ENCODE measurements at places on chromosomes 3 and 15.

DNA sequence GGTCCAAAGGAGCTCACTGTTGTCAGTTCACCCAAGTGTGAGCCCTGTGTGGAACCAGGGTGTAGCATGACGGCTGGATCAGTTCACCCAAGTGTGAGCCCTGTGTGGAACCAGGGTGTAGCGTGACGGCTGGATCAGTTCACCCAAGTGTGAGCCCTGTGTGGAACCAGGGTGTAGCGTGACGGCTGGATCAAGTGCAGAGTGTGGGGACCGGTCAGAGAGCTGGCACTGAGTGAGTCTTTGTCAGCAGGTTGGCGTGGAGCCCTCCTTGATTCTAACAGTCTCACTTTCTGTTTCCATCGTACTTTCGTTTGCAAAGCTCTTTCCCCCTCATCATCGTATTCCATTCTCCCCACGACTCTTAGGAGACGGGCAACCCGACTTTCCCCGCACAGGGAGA is 57.9 kb upstream of the DLG1 start:
- DNase-seq: no peak

GRCh38 chr15:45759936-45760335 is 125.1 kb downstream of the SQOR start:
- no peak for DNase-seq

DNA sequence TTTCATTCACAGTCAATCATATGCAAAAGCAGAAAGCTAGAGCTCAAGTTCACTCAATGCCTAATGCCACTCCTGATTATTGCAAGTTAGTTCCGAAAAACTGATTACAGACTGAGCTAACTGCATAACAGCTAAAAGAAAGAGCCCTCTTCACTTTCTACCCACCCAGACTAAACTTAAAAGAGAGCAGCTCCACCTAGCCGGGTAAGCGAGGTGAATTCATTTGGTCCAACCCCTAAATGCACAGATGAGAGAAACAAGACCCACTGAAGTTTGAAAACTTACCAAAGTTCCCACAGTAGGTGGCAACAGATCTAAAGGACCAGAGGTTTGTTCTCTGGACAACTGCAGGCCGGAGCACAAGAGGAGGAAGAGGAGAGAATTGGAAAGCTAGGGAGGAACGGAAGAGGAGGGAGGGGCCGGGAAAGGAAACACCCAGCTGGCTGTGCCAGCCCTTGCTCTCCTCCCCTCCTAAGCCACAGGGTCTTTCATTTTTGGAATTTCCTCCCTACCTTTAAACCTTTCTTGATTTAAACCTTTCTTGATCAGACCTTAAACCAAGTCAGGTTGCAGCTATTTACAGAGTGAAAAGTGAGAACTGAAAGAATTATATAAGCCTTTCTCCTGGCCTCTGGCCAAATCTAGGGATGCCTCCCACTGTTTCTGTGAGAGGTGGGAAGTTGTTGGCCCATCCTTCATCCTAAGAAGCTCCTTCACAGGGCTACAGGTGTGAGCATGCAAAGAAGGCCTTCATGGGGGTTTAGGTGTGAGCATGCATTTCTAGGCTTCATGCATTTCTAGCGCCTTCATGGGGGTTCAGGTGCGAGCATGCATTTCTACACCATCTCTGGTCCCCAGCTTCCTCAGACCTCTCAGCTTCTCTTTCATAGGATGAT is 114.7 kb upstream of the LMOD3 start:
- DNase-seq: no peak

- DNase-seq: no peak
These were observed 167.8 kb upstream of the KBTBD8 start for GRCh38 chr3:66830301-66830700.

DNA sequence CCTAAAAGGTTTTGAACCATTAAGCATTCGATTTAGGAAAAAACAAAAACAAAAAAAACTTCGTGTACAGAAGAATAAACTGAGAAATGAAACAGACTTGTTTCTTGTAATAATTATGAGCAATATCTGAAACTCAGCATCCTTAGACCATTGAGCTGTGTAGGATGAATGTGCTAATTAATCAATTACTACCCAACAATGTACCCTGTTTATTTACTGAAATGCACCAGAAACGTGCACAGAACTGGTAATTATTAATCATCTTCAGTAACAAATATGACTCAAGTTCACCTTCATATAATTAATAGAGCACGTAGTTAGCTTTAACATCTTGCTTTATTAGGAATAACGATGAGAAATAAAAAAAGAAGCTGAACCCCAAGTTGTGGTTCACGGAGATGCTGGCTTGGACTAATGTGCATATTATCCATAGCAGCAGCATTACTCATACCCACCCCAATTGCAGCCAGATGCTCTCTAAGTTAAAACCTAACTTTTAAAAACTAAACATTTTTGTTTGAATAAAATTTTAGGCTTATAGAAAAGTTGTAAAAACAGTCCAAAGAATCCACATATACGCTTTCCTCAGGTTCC is 10.2 kb upstream of the C15orf61 start:
- no peak for DNase-seq

DNA sequence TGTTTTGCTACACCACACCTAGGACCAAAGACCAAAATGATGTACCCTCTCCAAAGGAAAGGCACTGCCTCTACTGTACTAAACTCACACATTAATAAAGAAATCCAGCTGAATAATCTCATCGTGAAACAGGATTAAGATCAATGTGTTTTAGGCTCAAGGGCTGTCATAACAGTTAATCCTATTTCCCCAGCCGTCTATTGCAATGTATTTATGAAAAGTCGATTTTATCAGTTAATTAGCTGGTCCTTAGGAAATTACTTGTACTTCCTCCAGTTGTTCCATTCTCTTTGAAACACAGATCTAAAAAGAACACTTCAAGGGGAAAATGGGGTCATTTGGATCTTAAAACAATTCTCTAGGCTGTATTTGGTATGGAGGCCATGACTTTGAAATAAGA is 8.5 kb downstream of the ETV5 start:
- no peak for DNase-seq

DNA sequence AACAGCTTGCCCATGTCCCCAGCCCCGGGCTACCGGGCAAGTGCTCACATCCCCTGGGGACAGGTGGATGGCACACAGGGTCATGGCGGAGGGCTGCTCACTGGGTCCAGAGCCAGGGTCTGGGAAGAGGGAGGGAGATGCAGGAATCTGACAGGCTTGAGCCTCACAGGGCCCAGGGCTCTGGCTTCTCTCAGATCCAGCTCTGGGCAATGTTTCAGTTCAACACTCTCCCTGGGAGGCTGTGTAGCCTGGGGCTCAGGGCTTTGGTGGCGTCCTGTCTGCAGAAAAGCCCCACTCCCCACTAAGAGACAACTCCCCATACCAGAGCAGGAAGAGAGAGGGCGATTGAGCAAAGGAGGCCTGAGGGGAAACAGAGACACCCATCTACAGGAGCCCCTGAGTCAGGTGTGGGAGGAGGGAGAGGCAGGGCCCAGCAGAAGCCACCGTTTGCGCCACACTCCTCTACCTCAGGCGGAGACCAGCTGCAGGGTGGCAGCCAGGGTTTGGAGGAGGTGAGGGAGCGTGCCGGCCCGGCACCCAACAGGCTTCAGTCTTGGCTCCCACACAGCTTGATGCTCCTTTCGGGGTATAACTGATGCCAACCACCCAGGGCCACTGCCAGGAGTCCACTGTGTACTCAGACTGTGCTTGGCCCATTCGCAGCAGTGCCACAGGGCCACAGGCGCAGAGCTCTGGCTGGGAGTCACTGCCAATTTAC is 16.8 kb upstream of the SRP14 start:
- DNase-seq: no peak

DNA sequence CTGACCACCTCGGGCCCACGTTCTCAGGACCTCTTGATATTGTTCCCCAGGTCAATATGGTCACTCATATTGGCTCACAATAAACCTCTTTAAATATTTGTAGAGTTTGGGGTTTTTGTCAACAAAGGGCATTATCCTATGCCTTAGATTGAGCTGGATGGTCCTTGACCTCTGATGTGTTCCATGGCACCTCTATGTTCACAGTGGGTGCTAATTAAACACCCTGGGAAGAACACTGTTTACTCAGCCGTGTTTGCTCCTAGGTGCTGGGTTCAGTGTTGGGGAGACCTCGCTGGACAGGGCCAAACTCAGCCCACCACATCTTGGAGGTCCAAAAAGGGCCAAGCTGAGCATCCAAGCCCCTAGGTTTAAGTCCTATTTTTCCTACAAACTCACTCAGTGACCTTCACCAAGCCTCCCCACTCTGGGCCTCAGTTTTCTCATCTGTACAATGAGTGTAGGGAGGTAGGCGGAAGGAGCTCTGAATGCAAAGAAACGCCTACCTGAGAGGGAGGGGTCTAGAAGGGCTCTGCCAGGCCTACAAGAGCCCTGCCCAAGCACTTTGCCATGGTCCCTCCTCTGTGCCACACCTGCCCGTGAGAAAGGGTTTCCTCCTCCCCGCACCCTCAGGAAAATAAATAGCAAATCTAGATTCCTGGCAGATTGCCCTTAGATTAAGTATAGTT is 7.2 kb downstream of the FAM174B start:
- no peak for DNase-seq

- no peak for DNase-seq
These were observed 12.4 kb upstream of the CD47 start for GRCh38 chr3:108103040-108103751.

DNA sequence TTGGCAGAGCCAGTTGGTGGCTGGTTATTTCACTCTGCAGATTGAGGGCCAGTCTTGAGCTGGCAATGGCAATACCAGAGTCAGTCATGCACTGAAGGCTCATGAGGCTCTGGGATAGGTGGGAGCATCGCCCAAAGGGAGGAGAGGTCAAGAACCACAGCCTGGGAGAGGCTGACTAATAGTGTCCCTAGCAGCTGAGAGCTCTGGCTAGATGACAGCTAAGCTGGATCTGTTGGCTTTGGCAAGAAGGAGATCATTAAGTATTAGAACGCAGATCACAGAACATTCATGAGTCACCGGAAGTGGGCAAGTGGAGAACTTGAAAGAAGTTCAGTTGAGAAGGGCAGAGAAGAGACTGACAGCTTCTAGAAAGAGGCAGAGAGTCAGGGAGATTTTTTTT is 521.1 kb downstream of the NR2F2 start:
- DNase-seq: no peak

DNA sequence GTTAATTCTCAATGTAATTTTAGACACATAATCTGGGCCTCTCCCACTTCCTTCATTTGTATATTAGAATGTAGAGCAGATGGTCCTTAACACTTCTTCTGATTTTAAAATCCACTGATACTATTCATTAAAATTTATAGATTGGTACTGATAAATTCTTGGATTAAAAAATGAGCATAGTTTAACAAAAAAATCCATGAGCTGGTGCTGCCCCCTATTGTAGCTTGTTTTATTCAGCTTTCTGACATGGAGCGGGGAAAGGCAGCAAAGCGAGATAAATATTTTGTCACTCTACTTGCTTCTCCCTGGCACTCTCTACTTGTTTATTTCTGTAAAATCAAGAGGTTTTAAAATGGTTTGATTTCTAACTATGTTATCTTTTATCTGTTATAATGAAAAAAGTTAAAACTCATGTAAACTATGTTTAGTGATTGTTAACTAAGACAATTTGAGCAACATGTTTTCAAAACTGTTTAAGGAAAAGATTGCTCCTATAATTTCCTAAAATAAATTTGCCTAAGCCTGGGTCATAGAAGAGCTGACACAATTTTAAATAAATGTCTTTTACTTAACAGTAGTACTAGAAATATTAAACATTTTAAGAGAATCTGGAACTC is 26.5 kb upstream of the PLOD2 start:
- no peak for DNase-seq

GRCh38 chr3:81352867-81353266 is 408.6 kb downstream of the GBE1 start:
- DNase-seq: no peak

DNA sequence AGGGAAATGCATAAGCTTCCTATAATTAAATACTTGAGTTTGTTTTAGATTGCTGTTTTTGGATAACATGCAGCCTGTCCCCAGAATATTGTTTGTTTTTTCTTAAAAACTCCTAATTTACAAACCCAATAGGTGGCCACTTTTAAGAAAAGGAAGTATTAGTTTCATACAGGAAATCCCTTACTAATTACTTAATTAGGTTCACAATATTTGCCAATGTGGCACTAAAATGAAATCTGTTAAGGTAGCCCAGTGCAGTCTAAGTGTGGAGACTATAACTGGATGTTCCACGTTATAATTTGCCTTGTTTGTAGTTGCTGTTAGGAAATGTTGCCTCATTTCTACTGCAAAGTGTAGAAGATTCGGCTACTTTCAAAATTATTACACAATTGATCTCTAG is 195.8 kb downstream of the BBX start:
- DNase-seq: no peak

DNA sequence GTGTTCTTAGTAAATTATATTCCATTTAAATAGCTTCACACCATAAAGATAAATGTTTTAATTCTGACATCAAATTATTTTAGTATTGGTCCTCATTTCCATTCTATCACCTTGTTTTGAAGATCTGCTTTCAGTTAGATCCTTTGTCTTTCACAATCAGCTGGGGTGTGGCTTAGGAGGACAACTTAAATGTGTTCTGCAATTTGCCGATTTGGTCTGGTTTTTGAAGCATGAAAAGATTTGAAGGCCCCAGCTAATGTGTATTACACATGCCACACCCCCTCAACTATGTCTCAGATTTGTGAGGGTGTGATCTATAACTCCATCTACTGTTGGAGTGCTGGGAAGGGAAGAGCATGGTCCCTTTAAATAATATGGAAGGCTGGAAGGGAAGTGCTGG is 516.1 kb upstream of the GOLIM4 start:
- no peak for DNase-seq

- no peak for DNase-seq
These were observed 147.1 kb upstream of the ICE2 start for GRCh38 chr15:60626051-60626450.

GRCh38 chr15:68981941-68982340 is 32.6 kb upstream of the NOX5 start:
- DNase-seq: no peak

DNA sequence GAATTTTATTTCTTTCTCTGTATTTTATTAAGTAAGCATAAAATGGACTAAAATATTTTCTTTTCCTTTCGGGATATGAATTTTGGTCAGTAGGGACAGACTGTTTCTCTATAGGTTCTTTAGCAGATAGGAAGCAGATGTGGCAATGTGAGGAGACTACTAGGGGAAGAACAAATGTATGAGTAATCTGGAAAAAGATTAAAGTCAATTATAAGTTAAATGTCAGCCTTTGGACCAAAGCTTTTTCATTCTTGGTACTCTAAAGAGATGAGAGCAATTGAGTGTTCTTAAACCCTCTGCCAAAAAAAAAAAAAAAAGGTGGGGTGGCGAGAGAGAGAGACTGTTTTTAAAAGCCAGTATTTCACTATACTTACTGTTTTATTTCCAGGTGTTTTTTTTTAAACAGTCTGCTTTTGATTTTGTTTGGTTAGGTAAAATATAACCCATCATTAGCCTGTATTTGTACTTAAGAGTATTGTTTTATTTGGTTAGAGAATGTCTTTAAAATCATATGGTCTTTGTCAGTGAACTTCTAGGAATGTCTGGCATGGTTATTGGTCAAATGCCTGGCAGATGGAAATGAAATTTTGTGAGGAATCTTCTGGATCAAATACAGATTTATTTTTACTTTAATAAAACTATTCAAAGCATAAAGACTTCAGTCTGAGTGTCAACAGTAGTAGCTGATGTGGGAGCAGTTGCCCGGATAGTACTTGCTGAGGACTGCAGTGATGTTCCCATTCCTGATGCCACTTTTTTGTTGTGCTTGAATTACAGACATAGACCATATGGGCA is 63.8 kb downstream of the LRRC49 start:
- DNase-seq: no peak

All from activated CD4-positive, alpha-beta T cell treated with anti-CD3 and anti-CD28 coated beads, Interleukin-2, Interleukin-4, amounts not matched to agents 100 ng/mL and 50 ng/mL, durations not matched to agents 16 hours and 8 hours (primary cell).